ENCODE measurements at places on chromosomes 4 and X. TPM values are rescaled to one million over a fixed set of nuclear protein-coding genes. Genes with fewer than 3 reads are reported as not detected.

DNA sequence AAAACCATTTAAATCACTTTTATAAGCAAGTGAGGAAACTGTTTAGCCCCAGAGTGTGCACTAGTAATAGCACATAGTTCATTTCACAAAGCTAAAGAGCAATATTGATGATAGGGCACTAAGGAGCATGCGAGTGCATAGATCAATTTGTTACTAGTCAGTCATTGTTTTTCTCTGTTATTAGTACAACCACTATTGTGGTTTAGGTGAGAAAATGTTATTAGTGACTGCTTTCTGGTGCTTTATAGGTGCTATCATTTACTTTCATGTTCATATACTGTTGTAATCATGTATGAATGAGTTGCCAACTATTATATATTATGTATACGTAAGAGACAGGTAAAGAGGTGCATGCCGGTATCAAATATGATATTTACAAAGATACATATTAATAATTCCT, 113.8 kb downstream of the CCSER1 start:
- DNase-seq, result no peak

- no peak for DNase-seq
These were observed 282.2 kb upstream of the KLF3 start for GRCh38 chr4:38381788-38382187.

DNA sequence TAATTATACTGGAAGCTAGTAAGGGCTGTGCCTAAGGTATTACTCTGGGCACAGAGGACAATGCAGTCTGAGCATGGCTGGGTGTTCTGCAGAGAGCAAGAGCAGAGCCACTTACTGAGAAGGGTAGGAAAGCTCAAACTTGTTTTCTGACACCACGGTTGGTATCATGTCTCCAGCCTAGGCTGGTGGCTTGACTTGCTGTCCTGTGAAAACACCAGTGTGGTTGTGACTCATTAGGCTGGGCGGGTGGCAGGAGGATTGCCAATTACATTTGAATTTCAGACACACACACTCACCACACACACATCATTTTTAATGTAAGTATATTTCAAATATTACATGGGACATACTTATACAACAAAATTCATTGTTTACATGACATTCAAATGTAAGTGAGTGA, 19.7 kb upstream of the MTM1 start:
- no peak for DNase-seq

The SPANXC gene
- not detected for polyA plus RNA-seq

The PCDH10 gene
- polyA plus RNA-seq, result not detected

DNA sequence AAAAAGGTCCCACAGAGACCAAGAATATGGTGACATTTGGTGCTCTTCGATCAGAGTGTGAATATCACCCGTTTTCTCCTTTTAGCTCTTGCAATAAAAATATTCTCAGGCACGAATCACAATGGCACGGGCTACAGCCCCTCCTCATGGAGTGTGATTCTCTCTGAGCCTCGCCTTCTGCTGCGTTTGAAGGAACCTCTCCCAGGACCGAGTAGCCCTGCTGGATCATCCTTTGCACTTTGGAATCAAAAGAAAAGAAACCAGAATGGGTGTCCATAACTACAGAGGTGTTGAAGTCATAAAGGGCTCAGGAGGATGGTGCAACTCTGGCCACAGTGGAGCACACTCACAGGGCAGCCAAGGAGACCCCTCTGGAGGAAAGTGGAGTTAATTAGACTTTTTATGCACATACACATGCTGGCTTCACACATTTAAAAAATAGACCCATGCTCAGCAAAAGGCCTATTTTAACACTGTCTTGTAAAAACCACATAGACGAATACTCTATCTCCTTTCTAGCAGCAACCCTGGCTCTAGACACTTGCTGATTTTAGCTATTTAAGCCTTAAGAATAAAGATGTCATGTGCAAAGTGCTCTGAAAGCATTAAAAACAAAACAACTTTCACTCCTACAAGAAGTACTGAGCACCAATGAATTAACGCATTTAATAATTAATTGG, 19.1 kb downstream of the MAML3 start:
- no peak for DNase-seq

DNA sequence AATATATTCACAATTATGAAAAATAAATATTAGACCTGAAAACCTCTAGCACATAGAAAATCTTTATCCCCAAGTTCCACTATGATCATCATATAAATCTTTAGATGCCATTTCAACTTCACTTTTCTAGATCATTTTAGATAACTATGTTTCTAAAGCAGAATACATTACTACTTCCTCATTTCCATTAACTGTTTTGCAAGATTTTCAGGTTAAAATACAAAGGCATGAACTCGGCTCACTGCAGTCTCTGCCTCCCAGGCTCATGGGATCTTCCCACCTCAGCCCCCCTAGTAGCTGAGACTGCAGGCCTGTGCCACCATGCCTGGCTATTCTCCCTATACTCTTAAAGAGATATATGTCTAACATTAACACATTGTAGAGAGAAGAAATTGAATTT, 1365.9 kb upstream of the AGA start:
- DNase-seq, result no peak

GRCh38 chrX:46218373-46218772, 326.8 kb downstream of the ZNF674 start:
- no peak for DNase-seq

DNA sequence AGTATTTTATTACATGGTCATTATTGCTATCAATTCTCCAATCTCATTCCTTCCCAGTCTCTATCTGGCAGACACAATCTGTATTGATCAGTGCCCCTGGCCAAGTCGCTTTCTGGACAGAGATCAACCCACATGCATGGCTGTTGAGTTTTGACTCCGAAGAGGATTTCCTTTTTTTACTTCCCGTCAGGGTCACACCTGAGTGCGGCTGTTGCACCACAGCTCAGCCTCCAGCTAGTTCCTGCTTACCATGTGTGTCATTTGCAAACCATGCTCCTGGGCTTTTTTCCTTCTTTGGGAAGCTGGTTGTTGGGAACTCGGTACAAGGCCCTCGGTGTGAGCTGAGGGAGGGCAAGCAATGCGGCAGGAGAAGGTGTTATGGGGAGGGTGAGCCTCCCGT, 11.7 kb downstream of the MAGED2 start:
- DNase-seq, result no peak

- DNase-seq, result no peak
These were observed 100.6 kb downstream of the ADRA2C start for GRCh38 chr4:3866813-3867129.

DNA sequence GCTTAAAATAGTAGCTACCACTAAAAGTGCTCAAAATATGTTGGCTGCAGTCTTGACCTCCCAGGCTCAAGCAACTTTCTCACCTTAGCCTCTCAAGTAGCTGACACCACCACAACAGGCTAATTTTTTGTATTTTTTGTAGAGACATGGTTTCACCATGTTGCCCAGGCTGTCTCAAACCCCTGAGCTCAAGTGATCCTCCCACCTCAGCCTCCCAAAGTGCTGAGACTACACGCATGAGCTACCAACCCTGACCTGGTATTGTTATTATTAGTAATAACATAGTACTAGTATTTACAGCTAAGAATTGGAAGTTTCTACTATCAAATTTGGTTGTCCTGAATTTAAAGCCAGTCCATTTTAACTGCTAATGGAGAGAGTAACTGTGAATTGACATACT, 18.0 kb downstream of the STAP1 start:
- no peak for DNase-seq

- no peak for DNase-seq
These were observed 1.5 kb downstream of the MSANTD1 start for GRCh38 chr4:3250438-3250955.

GRCh38 chr4:45636175-45636574, 487.7 kb downstream of the GABRG1 start:
- no peak for DNase-seq

DNA sequence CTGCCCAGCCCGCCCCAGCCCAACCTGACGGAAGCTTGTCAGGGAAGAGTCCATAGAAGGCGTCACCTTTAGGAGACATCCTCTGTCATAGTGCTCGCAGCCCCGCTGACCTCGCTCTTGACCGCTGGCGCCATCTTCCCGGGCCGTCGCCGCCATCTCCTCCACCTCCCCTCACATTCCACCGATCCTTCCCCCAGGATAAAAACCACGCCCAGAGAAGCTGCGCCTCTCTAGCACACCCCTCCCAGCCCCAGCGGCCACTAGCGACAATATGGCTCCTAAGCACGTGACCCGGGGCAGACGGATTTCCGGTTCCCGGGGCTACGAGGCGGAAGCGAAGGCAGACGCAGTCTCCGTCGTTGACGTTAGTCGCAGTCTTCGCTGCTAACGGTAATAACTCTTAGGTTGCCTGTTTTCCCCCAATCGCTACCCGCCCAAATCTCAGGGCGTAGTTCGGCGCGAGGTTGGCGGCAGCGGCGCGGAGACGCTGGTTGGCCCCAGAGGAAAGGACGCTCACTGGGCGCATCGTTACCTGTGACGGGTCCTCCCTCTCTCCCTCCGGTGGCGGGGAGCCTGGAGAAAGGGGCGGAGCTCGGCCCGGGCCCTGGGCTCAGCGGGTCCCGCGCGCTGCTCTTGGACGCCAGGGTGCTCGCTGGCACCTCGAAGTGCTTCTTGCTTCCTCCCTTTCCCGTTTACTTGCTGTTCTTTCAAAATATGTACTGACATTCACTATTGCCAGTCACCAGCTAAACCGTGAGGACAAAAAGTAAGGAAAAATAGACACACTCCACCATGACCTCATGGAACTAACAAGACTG, at the start of the genes RCHY1 and THAP6:
Gene RCHY1 (minus strand): TSS at position 273 of the 818 bp plus-strand sequence. CDS start 117 bp downstream, at position 156.
Gene THAP6 (plus strand): TSS at position 343 of the 818 bp plus-strand sequence. CDS start 980 bp downstream, outside the sequence.
- peak; percentile 99 for DNase-seq

DNA sequence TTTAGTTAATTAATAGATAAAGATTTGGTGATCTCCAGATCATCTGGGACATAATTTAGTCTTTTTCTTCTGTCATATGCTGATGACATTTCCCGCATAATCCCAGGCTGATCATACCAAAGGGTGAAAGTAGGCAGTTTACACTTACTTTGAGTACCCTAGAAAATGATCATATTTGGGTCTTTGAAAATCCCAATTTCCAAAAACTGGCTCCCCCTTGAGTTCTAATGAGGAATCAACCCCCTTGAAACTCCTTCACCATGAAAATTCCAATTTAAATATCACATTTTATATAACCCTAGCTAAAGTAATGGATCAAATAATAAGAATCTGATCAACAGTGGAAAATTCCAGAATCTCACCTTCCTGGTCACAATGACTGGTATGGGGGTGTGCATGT, 223.4 kb downstream of the NAF1 start:
- no peak for DNase-seq

- DNase-seq, result peak; percentile 2
These were observed 48.0 kb upstream of the STARD8 start for GRCh38 chrX:68599256-68600152.

- peak; percentile 76 for DNase-seq
These were observed 30.6 kb upstream of the NSUN7 start for GRCh38 chr4:40719008-40719623.

The CXCL9 gene
- polyA plus RNA-seq, result 2.7 TPM

The MAPK10 gene
- polyA plus RNA-seq, result 7.3 TPM

GRCh38 chr4:86452422-86452891, 92.6 kb upstream of the MAPK10 start:
- no peak for DNase-seq

The GSPT2 gene
- polyA plus RNA-seq, result 5.9 TPM

DNA sequence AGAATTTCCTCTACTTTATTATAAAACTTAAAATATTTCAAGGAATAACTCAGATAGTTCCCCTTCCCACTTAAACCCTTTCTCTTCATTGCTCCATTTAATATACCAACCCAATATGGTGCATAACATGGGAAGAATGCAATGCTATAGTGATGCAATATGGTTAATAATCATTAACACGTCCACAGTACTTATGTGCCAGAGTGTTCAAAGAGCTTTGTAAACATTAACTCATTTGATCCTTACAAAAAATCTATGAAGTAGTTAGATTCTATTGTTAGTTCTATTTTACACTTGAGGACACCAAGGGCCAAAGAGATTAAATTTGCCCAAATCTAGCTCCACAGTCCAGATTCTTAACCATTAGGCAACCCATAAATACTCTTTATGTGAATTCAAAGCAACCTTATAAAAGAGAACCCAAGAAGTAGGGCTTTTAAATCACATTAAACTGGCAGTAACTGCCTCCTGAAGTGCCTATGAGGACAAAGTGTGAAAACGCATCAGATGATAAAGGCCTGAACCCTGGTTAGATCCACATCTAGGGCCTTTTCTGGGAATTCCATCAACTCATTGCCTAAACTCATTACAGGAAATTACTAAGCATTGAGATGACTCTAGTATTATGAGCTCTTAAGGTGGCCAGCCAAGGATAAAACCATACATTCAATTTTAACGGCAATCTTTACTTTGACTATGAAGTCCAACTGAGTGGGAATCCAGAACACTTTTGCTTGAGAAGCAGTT, 94.3 kb downstream of the AREG start:
- DNase-seq, result peak; percentile 81

The ARFIP1 gene
- polyA plus RNA-seq, result 25.7 TPM

DNA sequence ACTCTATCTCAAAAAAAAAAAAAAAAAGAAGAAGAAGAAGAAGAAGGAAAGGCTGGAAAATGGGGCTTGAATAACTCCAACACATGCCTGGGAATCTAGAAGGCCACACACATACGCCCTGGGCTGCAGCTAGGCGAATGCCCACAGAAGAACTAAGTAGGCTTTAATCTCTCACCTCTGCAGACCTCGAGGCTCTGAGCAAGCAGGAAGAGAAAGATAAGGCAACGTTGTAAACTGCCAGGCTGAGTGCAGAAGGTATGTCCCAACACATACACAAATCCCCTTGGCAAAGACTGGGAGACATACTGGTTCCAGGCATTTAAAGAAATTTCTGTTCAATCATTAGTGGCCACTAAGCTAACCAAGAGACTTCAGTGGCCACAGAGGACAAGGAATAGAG, 18.4 kb downstream of the SLC38A5 start:
- peak; percentile 33 for DNase-seq

- peak; percentile 84 for DNase-seq
These were observed 11.4 kb downstream of the KLF3 start for GRCh38 chr4:38675146-38676121.

The TCEANC gene
- 1.4 TPM for polyA plus RNA-seq

DNA sequence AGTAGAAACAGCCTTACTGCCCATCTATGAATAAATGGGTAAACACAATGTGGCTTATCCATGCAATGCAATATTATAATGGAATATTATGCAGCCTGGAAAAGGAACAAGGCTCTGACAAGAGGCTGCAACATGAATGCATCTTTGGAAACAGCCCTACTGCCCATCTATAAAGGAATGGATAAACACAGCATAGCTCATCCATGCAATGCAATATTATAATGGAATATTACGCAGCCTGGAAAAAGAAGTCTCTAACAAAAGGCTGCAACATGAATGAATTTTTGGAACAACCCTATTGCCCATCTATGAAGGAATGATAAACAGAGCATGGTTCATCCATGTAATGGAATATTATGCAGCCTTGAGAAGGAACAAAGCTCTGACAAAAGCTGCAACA, 161.0 kb downstream of the CRLF2 start:
- no peak for DNase-seq
